Fibroblast of skin of left quadriceps (primary cell): ENCODE measurements at places on chromosomes 2 and 18.

- DNase-seq, result no peak
Observed at GRCh38 chr2:172246649-172247048, 143.9 kb upstream of the DLX2 start.

DNA sequence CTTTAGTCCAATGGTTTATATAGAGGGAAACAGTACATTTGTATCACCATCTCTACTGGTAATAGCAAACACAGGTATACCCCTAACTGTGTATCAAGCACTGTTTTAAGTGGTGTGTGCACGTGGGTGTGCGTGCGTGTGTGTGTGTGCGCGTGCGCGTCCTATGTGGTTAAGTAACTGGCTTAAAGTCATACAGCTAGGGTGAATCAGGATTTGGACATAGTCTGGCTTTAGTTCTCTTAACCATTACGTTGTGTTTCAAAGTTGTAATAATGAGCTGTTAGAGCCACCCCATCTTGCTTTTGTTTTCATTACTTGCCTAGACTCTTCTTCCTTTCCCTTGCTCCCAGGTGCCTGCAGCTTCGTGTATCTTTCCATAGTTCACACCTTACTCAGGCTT is 2.1 kb downstream of the HADHB start:
- no peak for DNase-seq

- DNase-seq, result no peak
Observed at GRCh38 chr2:231545105-231545902, 15.1 kb upstream of the NMUR1 start.

DNA sequence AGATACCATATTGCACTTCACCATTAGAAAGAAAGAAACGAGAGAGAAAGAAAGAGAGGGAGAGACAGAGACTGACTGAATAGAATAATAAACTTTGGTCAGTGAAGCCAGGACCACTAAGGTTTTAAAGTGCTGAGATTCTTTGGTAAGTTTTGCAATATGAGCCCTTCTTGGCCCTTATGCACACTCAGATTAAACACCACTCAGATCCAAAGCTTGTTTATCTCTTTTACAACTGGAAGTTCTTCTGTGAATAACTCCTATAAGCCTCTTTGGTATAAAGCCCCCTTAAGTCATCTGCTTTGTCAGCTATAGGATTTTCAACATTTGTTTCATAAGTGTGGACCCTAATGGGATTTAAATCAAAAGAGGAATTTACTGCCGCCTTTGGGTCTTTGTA is 40.8 kb downstream of the PID1 start:
- no peak for DNase-seq

GRCh38 chr18:45521777-45522176 is 93.5 kb upstream of the SLC14A2 start:
- no peak for DNase-seq

- peak; percentile 67 for DNase-seq
Observed at GRCh38 chr2:85445316-85446295, 27.1 kb downstream of the SH2D6 start.

GRCh38 chr2:191582355-191582754 is 95.6 kb upstream of the NABP1 start:
- peak; percentile 85 for DNase-seq

GRCh38 chr2:23350041-23350791 is 34.8 kb upstream of the KLHL29 start:
- no peak for DNase-seq

DNA sequence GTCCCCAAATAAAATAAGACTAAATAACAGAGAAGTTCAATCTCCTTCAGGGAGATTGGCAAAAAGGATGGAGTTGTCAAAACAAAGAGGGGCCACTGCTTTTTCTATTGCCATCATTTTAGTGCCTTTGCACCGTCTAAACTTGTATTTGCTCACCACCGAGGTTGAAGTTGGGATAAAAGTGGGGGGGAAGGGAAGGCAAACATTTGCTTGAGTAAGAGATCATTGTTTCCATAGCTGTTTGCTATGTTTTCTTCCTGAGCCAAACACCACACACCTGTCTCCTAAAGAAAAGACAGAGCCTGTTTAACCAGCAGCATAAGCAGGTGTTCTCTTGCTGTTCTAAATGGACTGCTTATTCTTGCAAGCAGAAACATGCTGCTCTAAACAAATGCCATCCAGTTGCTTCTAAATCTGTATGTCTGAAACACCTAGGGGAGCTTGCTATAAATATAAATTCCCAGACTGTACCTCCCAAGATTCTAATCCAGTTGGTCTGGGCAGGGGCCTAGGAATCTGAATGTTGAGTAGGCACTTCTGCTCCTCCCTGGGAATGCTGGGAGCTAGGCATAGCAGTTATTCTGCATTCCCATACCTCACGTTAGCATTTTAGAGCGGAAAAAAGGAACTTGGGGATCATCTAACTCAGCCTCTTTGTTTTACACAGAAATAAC is 179.4 kb upstream of the ARL4C start:
- no peak for DNase-seq

DNA sequence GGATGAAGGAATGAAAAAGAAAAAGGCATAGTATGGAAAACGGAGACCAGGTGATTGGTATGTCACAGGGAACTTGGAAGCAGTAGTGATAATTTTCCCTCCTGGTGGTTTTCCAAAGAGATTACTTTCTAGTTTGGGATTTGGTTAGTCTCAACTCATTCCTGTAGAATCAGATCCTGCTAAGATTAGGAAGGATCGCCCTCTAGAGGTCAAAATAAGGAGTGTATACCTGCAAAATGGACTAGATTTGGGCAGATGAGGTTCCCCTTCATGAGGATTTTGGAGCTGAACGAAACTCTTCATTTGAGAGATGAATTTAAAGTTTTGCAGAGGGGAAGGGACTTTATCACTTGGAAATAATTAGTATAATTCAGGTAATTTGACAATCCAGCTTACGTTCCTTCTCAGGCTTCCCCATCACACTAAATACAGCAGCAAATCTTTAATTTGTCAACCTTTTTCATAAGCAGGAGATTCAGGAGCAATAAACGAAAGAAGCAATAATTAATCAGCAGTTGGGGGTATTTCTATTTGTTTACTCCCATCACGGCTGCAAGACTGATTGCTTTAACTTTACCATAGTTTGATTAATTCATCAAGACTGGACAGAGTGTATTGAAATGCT is 65.2 kb downstream of the CCDC195 start:
- DNase-seq, result peak; percentile 34

DNA sequence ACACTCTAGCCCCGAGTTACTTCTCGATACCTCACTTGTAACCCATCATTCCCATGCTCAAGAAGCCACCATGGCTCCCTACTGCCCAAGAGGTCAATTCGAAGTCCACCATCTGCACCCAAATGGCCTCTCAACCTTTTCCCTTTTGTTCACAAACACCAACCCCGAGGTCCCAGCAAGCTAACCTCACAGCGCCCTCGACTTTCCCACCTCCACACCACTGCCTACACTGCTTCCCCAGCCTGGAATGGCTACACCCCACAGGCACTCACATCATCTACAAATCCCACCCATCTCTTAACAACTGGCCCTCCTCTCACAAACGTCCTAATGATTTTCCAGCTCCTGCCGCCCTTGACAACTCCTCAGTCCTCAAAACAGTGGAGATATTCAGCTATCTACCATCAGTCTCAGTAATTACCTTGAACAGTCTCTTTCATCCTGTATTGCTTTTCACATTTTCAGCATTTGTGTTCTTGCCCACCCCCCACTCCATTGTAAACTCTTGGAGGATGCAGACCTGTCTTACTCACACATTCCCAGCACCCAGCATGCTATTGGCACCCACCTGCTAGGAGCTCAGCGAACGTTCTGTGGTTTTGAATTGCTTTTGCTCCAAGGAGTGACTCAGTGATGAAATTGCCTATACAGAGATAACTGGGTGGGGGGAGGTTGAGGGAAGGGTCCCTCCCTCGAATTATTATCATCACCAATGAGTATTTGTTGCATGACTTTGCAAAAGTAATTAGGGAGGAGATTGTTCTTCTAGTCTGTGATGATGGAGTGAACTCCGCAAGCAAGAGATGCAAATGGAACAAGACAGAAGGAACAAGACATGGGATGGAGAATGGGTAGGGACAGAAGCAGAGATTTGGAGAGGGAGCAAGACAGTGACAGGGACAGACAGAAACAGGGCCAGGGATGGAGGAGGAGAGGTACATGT is 106.8 kb downstream of the CYP26B1 start:
- no peak for DNase-seq

DNA sequence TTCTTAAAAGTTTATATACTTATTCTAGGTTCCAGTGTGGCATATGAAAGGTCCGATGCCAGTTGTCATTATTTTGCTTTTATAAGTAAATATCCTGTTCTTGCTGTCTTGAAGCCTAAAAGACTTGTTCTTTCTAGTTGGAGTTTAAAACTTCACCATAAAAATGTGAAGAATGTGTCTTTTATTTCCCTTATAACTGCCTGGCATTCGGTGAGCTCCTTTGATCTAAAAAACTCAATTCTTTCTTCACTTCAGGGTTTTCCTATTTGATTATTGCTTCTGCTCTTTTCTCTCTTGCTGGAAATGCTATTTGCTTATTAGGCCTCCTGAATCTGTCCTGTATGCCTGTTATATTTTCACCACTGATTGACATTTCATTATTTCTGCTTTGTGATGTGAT is 51.6 kb downstream of the TSPYL6 start:
- no peak for DNase-seq

DNA sequence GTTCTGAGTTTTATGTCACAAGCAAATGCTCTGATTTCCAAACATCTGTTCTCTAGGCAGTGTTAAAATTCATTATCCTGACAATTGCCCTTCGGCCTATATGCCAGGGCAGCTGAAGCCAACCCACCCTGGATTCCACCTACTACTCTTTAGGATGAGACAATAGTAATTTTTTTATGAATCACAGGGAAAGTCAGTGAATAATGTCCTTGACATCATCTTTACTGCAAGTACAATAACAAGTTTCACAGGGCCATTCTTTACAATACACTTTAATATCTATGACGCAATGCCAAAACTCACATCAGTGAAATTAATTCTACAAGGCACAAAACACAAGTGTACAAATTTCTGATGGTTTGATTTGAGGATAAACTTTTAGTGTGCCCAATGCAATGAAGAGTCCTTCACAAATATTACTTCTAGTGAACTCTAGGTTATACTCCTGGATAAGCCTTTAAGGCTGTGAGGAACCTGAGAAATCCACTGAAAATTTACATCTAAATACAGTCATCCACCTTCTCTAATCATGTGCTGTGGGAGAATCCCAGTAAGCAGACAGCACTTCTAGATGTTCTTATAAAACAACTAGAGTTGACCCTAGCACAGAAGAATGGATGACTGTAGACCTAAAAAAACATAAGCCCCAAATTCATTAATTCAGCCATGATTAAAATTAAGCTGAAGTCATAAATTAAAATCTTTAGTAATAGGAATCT is 77.3 kb upstream of the CTLA4 start:
- DNase-seq, result no peak

GRCh38 chr18:46754188-46754587 is 2.7 kb downstream of the ST8SIA5 start:
- DNase-seq, result no peak

DNA sequence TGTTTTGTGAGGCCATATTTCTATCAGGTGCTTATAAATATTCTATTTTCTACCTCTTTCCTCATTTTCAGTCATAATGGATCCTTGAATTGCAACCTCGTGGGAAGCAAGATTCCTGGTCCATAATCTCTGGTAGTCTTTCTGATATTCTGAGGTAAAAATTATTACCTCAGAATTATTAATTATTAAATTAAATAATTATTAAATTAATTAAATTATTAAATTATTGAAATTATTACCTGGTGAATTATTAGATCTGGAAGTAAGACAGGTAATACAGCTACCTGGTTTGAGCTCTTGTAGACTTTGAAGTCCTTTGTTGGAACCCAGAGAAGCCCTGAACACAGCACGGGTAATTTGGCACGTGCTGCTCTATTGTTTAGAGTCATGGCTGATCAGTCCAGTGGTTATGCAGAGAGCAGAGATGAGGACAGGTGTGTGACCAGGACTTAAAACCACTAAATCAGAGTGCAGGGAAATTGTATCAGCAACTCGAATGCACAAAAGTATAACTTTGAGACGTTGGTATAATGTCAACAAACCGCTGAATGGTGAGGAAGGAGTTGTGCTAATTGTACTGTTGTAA is 46.8 kb upstream of the PTPRM start:
- no peak for DNase-seq

DNA sequence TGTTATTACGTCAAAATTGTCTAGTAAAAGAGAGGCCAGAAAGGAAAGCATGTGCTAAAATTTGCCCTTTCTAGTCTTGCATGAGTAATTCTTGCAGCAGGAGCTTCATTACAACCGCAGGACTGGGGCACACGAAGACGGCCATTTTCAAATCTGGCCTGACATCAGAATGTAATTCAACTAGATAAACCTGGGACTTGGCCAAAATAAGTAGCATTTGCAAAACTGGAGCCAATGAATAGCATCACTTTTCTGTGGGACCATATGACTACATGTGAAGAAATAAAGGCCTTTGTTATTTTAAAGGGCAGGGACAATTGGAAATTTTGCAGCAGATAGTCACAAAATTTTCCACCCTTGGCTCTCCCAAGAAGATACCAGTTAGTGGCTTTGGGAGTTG is 3.0 kb upstream of the FZD7 start:
- DNase-seq, result no peak

- DNase-seq, result peak; percentile 87
Observed at GRCh38 chr18:6731222-6731596, 1.7 kb downstream of the ARHGAP28 start.

DNA sequence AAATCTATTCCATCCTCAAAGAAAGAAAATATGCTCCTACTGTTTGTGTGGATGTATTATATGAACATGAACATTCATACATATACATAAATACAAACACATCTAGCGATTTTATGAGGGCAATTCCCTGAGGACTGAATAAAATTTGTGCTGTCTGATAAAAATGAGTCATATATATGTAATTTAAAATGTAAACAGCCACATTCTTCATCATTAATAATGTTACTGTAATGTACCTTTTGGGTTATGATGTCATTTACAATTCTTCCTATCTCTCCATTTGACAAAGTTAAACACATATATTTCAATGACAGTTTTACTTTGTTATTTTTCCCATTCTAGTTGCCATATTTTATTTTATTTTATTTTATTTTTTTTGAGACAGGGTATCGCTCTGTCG is 91.3 kb upstream of the ZFP36L2 start:
- DNase-seq, result no peak

GRCh38 chr2:77086051-77086450 is 436.1 kb downstream of the LRRTM4 start:
- no peak for DNase-seq

- no peak for DNase-seq
Observed at GRCh38 chr2:236984046-236984445, 101.6 kb upstream of the COPS8 start.

GRCh38 chr2:214629875-214630274 is 179.6 kb downstream of the BARD1 start:
- no peak for DNase-seq

- DNase-seq, result peak; percentile 49
Observed at GRCh38 chr2:24816884-24817283, 23.7 kb downstream of the CENPO start.

- no peak for DNase-seq
Observed at GRCh38 chr2:6933911-6934310, 16.7 kb downstream of the RNF144A start.
